ENCODE measurements at places on chromosomes 7 and 10.

GRCh38 chr10:109947111-109947920 is 24.0 kb upstream of the XPNPEP1 start:
- no peak for DNase-seq

DNA sequence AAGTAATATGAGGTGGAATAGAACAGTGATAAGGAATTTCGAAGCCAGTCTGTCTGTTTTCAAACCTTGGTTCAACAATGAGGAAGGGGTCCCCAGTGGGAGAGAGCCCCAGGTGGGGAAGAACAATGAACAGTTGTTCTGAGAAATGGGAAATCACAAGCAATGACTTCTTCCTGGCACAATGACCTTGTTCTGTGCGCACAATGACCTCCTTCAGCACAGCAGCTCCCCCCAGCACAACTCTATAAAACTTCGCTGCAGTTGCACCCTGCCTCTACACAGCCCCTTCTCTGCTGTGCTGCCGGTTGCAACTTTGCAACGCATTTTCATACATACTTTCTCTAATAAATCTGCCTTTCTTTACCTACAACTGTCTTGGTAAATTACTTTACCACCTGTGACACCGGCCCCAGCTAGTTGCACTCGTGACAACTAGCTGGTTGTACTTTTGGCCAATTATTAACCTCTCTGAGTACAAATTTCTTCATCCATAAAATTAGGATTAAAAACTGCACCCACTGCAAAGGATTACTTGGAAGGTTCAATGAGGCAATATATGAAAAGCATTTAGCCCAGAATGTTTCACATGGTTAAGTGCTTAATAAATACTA is 40.5 kb downstream of the ASB4 start:
- DNase-seq, result no peak

- DNase-seq, result no peak
These were observed 14.3 kb upstream of the ELN start for GRCh38 chr7:74013539-74014272.

GRCh38 chr7:21076054-21076453 is 289.4 kb upstream of the SP8 start:
- DNase-seq, result no peak

- DNase-seq, result no peak
These were observed 34.9 kb downstream of the FAM204A start for GRCh38 chr10:118307220-118307619.

GRCh38 chr7:73931502-73931901 is 70.5 kb downstream of the TMEM270 start:
- no peak for DNase-seq

- DNase-seq, result no peak
These were observed 44.0 kb downstream of the COL13A1 start for GRCh38 chr10:69845574-69846292.

GRCh38 chr10:121975295-121976086 is 474 bp upstream of the NSMCE4A start:
- DNase-seq, result no peak

DNA sequence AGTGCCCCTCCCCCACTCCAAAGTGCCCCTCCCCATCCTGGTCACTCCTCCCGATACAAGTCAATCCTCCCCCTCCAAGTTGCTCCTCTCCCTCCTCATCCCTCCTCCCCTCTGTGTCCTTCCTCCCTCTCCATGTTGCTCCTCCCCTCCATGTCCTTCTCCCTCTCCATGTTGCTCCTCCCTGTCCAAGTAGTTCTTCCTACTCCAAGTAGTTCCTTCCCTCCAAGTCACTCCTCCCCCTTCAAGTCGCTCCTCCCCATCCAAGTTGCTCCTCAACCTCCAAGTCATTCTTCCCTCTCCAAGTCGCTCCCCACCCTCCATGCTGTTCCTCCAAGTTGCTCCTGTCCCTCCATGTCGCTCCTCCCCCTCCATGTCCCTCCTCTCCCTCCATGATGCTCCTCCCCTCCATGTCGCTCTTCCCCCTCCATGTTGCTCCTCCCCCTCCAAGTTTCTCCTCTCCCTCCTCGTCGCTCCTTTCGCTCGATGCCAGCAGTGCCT is 8.6 kb upstream of the WBP1L start:
- DNase-seq, result no peak

- no peak for DNase-seq
These were observed 571.8 kb downstream of the TCERG1L start for GRCh38 chr10:130739757-130740145.

- no peak for DNase-seq
These were observed 152.5 kb upstream of the TNS3 start for GRCh38 chr7:47734287-47734948.

GRCh38 chr7:101673315-101673714 is 44.2 kb upstream of the MYL10 start:
- DNase-seq, result no peak

- DNase-seq, result peak; percentile 90
These were observed 2.1 kb downstream of the MXI1 start for GRCh38 chr10:110209454-110209925.

DNA sequence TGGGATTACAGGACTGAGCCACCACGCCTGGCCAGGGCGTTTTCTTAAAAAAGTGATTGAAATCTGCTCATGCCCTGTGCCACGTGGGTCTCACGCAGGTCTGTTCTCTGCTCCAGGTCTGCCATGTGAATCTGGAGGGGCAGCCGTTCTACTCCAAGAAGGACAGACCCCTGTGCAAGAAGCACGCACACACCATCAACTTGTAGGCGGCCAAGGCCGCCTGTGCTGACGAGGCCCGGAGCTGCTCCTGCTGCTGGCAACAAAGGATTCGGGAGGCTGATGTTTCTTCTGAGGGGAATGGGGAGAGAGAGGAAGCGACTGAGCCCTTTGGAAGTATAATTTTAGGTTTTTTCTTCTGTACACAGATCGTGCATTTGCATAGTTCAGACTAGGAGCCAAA is 23.6 kb upstream of the BMPR1A start:
- no peak for DNase-seq

DNA sequence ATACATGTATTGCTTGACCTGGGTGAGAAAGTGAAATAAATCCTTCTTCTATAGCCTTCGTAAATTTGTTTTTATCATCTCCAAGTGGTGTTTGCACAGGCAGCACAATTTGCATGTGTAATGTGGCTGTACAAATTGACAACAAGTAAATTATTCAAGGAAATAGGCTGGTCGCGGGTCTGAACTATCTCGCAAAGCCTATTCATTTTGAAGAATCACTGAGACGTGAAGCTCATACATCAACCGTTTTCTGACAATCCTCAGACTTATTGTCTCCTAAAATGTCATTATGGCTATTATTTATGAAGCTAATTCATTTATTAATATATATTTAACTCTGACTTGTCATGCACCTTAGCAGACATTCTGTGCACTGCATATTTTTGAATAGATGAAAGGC is 16.2 kb upstream of the FAM204A start:
- no peak for DNase-seq

- no peak for DNase-seq
These were observed 67.2 kb downstream of the RAMP3 start for GRCh38 chr7:45224832-45225231.

DNA sequence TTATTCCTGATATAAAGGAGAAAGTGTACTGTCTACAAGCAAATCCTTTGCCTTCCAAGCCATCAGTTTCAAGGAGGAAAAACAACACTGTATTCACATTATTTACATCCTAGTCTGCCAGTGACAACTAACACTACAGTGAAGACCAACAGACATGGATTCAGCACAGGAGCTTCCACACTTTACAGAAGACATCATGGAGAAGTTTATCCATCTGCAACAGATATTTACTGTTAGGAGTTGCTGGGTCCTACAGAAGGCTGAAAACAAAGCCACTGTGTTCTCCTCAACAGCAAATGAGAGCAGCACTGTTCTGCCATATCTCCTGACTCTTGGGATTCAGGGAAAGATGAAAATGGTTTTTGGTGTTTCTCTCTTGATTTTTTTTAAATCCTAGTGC is 31.9 kb downstream of the NAPEPLD start:
- no peak for DNase-seq

- DNase-seq, result no peak
These were observed 122.5 kb downstream of the LHFPL3 start for GRCh38 chr7:104450861-104451260.

DNA sequence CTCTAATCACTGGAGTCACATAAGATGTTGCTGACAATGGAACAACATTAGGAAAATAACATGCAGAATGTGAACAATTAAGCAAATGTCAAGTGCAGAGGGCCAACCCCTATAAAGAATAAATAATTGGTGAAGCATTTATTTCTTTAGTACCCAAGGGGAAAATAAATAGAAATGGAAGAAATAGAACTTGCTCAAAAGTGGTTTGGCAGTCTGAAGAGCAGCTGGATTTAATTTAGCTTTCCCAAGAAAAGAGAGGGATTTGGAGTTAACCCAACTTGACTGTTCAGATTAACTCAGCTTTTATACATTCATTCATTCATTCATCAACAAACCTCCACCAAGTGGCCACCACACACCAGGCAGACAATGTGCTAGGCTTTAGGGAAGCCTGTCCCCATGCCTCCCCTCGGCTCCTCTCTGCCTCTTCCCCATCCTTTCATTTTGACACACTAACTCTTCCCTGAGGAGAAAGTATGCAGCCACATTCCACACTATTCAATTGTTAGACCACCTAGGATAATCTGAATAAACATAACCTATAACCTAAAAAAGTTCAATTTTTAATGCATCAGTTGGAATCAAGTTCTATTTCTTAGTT is 295.5 kb downstream of the AHR start:
- no peak for DNase-seq

DNA sequence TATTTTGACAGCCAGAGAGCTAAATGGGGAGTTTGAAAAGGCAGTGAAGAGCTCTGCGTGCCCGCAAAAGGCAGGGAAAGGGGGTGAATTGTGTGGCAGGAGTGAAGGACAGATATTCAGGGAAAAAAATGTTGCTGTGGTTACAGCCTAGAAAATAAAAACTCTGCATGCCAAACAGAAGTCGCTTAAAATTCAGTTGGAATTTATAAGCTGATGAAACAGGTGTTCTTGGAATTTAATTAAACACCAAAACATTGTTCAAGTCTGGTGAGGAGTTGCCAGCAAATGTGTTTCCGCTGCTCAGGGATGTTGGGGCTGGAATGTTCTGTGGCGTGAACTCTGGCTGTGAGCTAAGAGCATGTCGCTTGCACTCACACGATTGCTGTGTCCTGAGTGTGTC is 169.3 kb downstream of the ADRA2A start:
- DNase-seq, result no peak

DNA sequence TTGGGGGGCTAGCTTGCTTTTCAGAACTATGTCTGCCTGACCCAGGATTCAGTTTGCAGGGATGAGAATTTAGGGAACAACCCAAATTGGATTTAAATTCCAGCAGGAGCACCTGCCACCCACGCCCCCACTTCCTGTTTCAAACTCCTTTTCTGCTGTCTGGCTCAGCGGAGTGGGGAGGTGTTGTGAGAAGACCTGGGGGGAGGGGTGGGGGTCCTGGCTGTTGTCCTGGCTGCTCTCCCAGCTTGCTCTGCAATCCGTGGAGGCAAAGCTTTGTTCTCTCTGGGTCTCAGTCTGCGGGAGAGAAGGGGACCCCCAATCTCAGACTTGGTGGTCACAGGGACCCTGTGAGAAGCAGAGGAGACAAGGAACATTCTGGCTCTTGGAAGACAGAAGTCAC is 799 bp downstream of the KCNK18 start:
- no peak for DNase-seq
